Peyer's patch (tissue), 4 donors: ENCODE measurements at places on chromosomes 4 and X. TPM values are rescaled to one million over a fixed set of nuclear protein-coding genes. Genes with fewer than 3 reads are reported as not detected.
A peak's percentile ranks its signal among the peaks of the same experiment; 100 is the strongest.

DNA sequence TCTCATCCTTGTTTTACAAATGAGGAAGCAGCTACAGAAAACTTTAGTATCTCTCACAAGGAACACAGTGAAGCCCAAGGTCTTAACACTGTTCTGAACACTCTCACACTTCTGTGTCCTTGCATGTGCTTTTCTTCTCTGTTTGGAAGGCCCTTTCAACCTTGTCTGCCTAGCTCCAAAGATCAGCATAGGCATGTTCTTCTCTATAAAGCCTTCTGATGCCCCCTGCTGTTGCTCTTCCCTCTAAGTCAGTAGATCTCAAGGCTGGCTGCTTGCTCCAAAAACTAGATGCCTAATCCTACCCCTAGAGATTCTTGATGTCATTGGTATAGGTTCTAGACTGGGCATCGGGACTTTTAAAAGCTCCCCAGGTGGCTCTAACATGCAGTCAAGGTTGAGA is 5.9 kb downstream of the APOO start:
- peak overlapping the region; percentile 20 for H3K4me3 ChIP-seq
- peak; percentile 54 for DNase-seq
- no peaks in the 10 kb centered on the region for H3K36me3 ChIP-seq
- H3K4me1 ChIP-seq = no peaks in the 10 kb centered on the region
- no peaks in the 10 kb centered on the region for H3K27me3 ChIP-seq

The CTAG1B gene
- not detected for total RNA-seq

DNA sequence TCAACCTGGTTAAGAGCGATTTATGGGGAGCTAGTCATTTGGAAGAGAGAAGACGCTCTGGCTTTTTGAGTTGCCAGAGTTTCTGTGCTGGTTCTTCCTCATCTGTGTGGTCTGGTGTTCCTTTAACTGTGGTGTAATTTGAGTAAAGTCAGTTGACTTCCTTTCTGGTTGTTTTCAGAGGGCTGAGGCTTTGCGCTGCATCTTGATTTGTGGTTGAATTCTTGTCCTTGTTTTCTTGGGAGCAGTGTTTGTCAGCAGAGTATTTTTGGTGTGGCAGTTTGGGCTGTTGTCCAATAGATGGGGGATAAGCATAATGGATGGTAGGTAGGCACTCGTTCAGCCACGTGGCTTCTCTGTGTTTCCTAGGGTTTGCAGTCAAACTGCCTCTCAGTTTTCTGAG is 2143.2 kb upstream of the TENM3 start:
- no peak overlapping the region for H3K4me3 ChIP-seq
- H3K27ac ChIP-seq = no peak overlapping the region
- H3K4me1 ChIP-seq = no peaks in the 10 kb centered on the region
- H3K27me3 ChIP-seq = no peaks in the 10 kb centered on the region
- H3K36me3 ChIP-seq = no peaks in the 10 kb centered on the region

- H3K36me3 ChIP-seq = no peaks in the 10 kb centered on the region
- no peaks in the 10 kb centered on the region for H3K27me3 ChIP-seq
- no peak for DNase-seq
- H3K27ac ChIP-seq = no peak overlapping the region
- no peaks in the 10 kb centered on the region for H3K4me1 ChIP-seq
- H3K4me3 ChIP-seq = no peak overlapping the region
Measured at GRCh38 chrX:133544115-133544514, 128.8 kb upstream of the GPC4 start.

- no peaks in the 10 kb centered on the region for H3K27me3 ChIP-seq
- no peaks in the 10 kb centered on the region for H3K36me3 ChIP-seq
- no peak for DNase-seq
Measured at GRCh38 chr4:139582044-139582443, 26.0 kb upstream of the SETD7 start.

The GPAT3 gene
- total RNA-seq = 7.4 TPM

GRCh38 chr4:76504613-76505465 is 69.8 kb downstream of the SHROOM3 start:
- H3K4me3 ChIP-seq = no peak overlapping the region
- H3K27ac ChIP-seq = no peak overlapping the region
- H3K27me3 ChIP-seq = no peaks in the 10 kb centered on the region
- DNase-seq = no peak
- no peaks in the 10 kb centered on the region for H3K4me1 ChIP-seq

GRCh38 chrX:39665830-39666518 is 431.8 kb downstream of the BCOR start:
- H3K27me3 ChIP-seq = no peaks in the 10 kb centered on the region
- no peaks in the 10 kb centered on the region for H3K36me3 ChIP-seq
- no peak for DNase-seq
- H3K4me1 ChIP-seq = no peaks in the 10 kb centered on the region
- no peak overlapping the region for H3K27ac ChIP-seq

GRCh38 chr4:6128221-6128850 is 72.0 kb downstream of the JAKMIP1 start:
- no peaks in the 10 kb centered on the region for H3K4me1 ChIP-seq
- H3K4me3 ChIP-seq = no peak overlapping the region
- no peaks in the 10 kb centered on the region for H3K36me3 ChIP-seq
- H3K27ac ChIP-seq = no peak overlapping the region
